ENCODE measurements at places on chromosomes 12 and 14.

DNA sequence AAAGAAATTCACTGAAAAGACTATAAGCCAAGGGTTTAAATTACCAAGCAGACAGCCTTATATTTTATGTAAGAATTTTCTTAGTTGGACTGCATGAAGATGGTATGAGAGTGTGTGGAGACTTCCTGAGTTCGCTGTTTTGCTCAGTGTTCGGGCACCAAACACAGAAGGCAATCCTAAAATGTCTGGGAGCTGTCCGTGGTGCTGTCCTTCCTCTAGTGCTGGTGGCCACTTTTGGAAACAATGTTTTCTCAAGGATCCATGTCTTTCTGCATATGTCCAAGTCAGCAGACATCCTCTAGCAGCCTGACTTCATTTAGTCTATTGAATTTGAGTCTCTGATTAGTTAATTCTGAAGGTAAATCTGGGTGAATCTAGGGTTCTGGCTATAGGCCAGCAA, 135.8 kb downstream of the SLC8A3 start:
- DNase-seq, result no peak

GRCh38 chr14:20775043-20775442, 6.0 kb upstream of the RNASE6 start:
- no peak for DNase-seq

- DNase-seq, result no peak
These were observed 123.7 kb upstream of the MDM1 start for GRCh38 chr12:68455691-68456345.

GRCh38 chr14:101810897-101811621, 49.5 kb downstream of the PPP2R5C start:
- DNase-seq, result no peak

DNA sequence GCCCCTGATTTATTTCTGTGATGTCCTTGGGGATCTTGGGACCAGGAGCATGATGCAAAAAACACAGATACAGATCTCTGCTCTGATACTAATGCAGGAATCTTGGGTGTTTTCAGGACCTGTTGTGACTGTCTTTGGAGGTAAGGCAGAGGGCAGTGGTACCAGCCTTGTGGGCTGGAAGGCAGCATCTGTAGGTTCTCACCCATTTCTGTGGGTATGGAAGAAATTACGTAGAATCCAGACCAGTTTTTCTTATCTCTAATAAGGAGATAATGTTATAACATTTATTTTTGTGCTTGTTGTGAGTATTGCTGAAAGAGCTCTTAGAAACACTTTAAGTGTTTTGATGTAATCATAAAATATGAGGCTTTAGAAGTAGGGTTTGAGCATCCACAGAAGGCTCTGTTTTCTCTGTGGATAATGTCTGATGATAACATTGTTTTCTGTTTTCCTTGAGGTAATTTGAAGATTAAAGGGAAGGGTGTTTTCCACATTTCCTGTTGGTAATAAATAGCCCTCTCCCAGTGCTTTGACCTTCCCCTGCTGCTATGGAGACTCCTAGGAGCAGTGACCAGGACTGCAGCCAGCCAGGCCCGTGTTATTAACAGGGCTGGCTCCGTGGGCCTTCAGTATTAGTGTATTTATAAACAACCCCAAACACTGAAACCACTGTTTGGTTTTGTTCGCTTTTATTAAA, 9.4 kb upstream of the DCP1B start:
- no peak for DNase-seq

DNA sequence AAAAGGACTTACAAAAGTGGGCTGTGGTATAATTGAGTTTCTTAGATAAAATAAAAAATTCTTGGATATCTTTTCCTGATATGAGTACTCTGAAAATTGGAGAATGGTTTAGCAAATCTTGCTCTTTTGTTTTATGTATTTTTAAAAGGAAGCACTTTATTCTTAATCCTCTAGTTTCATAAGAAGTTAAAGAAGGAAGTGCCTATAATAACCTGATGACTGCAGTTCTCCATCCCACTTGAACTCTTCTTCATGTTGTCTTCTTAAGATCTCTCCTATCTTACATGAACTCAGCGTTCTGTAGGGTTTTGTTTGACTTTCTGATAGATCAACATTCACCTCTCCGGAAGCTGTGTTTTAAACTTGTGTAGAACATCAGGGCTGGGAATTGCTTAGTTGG, 271.0 kb downstream of the ERC1 start:
- DNase-seq, result no peak

- no peak for DNase-seq
These were observed 249.5 kb downstream of the APAF1 start for GRCh38 chr12:98894412-98895085.

DNA sequence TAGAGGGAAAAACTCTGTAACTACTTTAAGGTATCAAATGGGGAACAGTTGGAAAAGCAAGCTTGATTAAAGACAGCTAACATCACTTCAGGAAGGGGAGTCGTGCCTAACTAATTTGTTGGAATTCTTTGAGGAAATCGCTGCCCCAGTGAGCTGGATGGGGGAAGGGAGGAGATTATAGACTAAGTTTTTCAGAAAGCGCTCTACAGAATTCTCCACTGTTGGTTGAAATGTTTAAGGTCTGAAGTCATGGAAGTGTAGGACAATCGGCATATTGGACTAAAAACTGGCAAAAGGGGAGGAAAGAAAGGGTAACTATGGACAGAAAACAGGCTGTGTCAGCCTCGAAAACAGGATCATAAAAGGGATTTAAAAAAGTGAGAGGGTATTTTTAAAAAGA, 229.9 kb upstream of the HMGA2 start:
- no peak for DNase-seq

GRCh38 chr12:2664721-2665577, 129.8 kb upstream of the FKBP4 start:
- no peak for DNase-seq
